Effector CD8-positive, alpha-beta T cell (primary cell): ENCODE measurements at places on chromosomes 3 and 15.

- no peak for DNase-seq
Observed at GRCh38 chr15:98003996-98004395, 43.5 kb downstream of the ARRDC4 start.

DNA sequence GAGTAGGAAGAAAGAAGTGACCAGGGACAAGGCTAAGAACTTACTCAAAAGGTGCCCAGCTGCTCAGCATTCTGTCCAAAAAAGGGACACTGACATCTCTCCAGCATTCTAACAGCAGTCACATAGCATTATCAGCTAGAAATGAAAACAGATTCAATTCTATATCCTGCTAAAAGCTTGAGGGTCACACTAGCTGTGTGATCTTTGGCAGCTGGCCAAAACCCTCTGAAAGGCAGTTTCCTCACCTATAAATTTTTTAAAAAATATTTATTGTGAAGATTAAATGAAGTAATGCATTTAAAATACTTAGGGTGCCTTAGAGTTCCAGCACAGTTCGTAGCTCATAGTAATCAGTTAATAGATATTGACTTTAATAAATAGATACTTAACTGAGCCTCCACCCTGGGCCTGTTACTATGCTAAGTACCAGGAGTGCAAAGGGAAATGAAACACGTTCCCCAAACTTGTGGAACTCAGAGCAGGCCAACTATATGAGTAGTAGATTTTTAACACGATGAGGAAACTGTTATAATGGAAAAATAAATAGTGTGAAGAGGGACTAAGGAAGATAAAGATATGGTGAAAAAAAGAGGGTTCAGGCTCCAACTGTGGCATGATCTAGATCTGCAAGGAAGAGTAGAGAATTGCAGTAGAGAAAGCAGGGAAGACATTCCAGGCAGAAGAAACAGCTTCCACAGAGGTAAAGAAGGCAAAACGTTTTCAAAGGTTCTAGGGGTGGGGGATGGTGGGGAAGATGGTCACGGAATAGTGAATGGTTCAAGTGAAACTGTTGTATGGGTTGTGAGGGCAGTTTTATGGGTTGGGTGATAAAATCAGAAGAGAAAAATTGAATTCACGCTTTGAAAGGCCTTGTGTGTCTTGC lies 11.4 kb downstream of the CD86 start:
- DNase-seq, result no peak

DNA sequence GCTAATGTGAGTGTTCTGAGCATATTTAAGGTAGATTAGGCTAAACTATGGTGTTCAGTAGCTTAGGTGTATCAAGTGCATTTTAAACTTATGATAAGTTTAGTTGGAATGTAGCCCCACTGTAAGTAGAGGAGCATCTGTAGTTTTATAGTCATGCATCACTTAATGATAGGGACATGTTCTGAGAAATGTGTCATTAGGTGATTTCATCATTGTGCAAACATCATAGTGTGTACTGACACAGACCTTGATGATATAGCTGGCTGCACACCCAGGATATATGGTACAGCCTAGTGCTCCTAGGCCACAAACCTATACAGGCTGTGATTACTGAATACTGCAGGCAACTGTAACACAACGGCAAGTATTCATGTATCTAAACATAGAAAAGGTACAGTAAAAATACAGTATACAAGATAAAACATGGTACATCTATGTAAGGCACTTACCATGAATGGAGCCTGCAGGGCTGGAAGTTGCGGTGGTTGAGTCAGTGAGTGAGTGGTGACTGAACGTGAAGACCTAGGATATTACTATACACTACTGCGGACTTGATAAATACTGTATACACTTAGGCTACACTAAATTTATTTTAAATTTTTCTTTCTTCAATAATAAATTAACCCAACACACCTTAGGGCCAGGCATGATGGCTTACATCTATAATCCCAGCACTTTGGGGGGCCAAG lies 17.9 kb downstream of the DNAH1 start:
- no peak for DNase-seq

DNA sequence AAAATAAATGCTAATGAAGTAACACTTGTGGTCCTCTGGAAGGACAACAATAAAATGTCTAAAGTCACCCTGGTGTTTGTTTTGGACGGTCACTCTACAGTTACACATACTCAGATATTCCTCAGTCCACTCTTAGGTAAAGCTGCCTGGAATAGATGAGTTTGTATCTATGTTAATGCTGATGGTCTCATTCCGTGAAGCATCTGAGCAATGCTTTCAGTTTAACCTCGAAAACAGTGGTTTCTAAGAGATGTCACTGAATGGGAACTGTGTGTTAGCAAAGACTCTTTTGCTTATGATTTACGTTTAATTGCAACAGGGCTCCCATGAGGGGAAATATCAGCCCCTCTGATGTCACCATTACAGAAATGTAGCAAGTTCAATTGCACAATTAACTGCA lies 49.1 kb downstream of the FBN1 start:
- DNase-seq, result no peak

GRCh38 chr3:100023150-100023549 lies 91.2 kb downstream of the FILIP1L start:
- DNase-seq, result no peak

DNA sequence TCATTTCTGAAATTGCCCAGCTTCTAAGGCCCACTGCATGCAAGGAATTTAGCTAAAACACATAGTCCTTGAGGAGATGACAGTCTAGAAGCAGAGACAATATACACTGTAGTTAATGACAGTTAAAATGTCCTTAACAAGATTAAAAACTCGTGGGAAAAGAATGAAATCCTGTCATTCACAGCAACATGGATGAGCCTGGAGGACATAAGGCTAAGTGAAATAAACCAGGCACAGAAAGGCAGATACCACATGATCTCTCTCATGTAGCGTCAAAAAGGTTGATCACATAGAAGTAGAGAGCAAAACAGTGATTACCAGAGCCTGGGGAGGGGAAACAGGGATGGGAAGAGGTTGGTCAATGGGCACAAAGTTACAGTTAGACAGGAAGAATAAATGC lies 36.3 kb upstream of the GOLGA8J start:
- no peak for DNase-seq

GRCh38 chr15:86840996-86841395 lies 761.3 kb downstream of the AGBL1 start:
- DNase-seq, result no peak

GRCh38 chr15:67914537-67915460 lies 75.0 kb upstream of the RNU6-1 start:
- DNase-seq, result no peak

DNA sequence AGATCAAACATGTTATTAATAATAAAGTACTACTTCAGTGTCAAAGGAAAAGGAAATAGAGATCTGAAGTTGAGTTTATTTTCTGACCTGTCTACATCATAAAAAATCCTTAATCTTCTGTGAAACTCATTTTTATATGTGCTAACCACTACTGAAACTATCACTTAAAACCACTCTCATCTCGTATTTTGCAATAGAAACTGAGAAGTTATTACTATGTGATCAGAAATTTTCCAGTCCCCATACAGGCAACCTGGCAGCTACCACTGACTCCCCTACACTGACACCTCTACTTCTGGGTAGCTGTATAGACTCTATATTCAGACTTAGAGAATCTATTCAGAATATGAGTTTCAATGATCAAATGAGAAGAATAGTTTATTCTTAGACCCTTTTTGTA lies 8.3 kb downstream of the HDGFL3 start:
- no peak for DNase-seq

- no peak for DNase-seq
Observed at GRCh38 chr3:11774296-11774877, 72.3 kb downstream of the TAMM41 start.

- DNase-seq, result no peak
Observed at GRCh38 chr15:29526802-29527201, 257.2 kb upstream of the NSMCE3 start.

DNA sequence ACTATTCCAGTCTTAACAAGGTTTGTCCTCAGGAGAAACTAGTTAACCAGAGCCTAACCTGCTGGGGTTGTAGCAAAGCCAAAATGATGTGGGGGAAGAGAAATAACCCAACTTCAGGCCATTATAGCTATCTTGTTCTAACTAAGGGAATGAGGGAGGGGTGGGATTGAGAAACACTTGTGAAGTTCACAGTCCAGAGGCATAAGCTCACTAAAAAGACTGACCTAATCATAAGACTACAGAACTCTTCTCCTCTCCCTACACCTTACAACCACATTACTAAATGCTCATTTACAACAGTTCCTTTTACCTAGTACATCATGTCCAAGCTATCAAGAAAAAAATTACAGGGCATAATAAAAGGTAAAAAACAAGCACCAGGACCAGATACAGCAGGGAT lies 52.8 kb downstream of the UBE3A start:
- DNase-seq, result no peak

DNA sequence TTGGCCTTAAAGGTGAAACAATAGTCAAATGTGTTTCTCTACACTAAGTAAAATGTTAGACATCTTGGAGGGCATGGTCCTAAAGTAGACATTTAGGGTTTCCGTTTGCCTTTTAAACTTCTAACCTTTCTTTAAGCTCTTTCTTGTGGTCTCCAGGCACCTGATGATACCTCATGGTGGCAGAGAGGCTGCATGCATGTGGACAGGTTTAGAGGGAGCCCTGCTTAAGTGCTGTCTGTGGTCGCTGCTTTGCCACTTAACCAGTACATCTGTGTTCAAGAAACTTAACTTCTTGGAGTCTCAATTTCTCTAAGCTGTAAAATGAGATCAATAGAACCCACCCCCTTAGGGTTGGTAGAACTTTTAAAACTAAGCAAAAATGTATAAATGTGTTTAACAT lies 6.2 kb downstream of the MITF start:
- no peak for DNase-seq

DNA sequence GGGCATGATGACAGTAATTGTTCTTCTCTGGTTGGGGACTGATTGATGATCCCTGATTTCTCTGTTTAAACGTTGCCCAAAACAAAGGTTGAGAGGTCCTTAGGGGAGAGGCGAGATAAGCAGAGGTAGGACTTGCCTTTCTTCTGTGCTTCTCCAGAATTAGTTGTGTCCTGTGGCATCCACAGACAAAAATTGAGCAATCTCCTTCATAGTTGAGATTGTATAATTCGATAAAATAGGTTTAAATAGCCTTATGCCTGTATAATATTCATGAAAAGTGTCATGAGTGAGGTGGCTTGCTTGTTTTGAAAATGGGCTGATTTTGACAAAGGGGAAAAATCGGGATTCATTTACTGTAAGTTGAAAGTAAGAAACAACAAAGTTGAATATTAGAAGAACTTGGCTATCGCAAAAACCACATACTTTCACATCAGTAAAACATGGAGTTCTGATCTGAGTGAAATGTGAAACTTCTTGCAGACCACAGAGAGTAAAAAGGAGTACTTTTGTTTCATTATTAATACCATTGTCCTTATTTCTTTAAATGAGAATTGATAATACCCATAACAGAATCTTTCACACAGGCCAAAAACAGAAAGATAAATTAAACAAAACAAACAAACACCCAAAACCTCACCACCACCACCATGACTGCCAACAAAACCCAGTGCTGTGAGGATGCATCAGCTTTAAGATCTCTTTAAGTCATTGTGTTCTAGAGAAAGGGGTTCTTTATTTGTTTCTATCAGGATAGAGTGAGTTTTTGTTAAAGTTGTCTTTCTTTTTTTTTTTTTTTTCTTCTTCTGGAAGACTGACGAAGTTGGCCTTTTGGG lies 155.7 kb downstream of the LPP start:
- DNase-seq, result no peak

DNA sequence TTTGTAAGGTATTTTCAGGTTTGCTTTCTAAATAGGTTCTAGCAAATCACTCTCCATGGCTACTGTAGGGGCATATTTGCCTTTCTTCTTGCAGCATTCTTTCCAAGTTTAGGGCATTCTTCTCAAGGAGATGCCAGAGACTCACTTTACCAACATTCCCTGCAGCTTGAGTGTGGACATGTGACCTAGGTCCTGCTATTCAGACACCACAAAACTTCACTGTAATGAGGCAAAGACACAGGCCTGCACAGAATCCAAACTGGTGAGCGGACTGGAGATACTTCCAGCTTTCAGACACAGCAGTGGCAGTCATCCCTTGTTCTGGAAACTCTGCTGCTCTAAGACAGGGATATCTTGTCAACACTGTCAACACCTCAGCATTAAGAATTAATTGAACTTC lies 146.4 kb upstream of the PFN2 start:
- DNase-seq, result no peak

- no peak for DNase-seq
Observed at GRCh38 chr15:39947401-39948197, 13.7 kb downstream of the EIF2AK4 start.

GRCh38 chr15:70964058-70964457 lies 71.4 kb downstream of the LRRC49 start:
- DNase-seq, result no peak

DNA sequence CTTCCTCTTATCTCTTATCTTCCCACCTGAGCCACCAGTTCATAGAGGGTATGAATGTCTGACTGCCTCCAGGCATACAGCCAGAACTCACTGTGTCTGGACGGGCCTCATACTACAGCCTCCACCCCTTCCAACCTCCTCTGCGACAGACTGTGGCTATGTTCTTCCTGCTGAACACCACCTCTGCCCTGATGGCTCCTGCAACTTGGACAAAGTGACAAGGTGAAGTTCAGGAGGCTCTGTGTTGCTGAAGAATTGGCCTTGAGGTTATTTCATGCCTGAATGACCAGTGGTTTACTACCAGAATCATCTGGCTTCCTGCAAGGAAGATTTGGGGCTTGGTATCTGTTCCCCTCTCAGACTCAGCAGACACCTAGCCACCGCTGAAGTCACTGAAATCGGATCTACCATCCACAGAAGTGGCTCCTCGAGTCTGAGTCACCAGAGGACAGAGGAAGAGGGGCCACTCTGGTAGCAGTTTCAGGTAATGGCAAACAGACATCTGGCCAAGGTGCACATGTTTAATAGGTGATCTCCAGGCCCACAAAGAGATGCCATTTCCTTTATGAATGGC lies 14.2 kb upstream of the ULK3 start:
- no peak for DNase-seq

- no peak for DNase-seq
Observed at GRCh38 chr15:99486371-99487336, 79.1 kb upstream of the MEF2A start.

DNA sequence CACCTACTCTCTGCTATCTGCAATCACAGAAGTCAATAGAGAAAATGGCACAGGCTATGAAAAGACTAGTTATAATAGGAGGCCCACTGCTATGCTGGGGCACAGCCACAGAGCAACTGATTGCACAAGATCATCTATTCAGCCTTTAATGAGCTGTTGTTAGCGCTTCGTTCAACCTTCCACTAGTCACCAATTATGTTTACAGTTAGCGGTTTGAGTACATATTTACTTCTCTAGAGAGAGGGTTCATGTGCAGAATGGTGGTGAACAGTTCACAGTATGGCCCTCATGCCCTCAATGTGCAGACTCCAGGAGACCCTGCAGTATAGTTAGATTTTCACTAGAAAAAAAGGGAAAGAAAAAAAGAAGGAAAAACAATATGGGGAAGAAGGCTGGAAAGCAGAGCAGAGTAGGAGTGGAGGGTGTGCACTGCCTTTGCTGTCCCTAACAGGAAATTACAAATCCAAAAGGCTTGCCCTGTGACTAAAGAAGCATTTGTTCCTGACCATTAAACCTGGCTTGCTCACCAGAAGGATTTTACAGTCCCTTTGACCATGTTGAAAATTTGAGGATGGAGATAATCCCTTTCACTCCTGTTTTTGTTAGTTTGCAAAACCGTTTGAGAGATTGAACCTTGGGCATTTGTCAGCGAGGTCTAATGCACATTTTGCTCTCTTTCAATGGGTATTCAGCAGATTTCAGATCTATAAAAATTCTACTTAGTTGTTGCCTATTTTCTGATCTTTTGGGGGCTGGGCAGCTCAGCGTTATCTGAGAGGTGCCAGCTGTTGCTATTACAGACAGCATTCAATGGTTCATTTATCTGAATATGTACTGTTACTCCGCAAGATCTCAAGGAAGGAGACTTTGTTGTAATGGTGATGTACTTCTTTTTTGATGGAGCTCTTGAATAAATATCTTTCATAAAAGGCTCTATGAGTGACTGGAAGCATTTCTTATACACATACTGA lies 296.1 kb downstream of the LSAMP start:
- DNase-seq, result no peak
